ENCODE measurements at places on chromosomes 7 and 10.

- peak overlapping the region; percentile 65 for H3K27ac ChIP-seq
- H3K4me3 ChIP-seq: no peak overlapping the region
- no peaks in the 10 kb centered on the region for H3K36me3 ChIP-seq
- H3K4me1 ChIP-seq: peaks cover 9% of the 10 kb centered on the region
- H3K27me3 ChIP-seq: no peaks in the 10 kb centered on the region
- DNase-seq: no peak
These were observed 381.8 kb upstream of the FZD8 start for GRCh38 chr10:36023939-36024338.

DNA sequence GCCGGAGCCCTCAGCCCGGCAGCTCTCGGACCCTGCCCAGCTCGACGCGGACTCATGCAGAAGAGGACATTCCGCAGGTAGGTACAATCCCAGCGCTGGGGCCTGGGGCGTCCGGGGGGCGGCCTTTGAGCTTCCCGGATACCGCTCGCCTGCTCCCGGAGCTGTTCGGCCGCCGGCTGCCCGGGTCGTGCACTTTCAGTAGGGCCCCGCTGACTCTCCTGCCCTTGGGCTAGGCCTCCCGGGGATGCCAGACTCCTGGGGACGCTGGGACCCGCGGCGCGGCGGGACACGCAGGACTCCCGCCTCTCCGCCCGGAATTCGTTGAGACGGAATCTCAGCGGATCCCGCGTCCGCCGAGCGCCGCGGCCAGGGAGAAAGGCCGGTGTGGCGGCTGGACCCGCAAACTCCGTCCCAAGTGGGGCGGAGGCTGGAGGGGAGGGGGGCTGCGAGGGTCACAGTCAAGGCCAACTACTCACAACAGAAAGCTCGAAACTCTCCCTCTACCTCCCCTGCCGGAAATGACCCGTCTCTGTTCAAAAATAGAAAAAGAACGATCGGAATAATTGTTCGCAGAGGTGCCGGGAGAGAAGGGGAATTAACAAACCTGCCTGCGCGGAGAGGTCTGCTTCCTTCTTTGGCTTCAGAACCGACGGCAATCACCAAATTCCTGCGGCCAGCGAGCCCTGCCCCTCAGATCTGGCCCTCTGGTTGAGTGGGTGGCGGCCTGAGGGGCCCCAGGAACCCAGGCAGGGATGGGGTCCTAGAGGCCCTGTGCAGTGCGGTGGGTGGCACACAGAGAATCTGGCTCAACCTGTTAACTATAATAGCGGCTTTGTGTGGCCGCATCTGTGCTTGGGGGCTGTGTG, 9.2 kb downstream of the TLX1 start:
- H3K36me3 ChIP-seq: no peaks in the 10 kb centered on the region
- DNase-seq: no peak
- no peak overlapping the region for H3K4me3 ChIP-seq

GRCh38 chr10:13915710-13916109, 328.9 kb downstream of the PRPF18 start:
- no peak overlapping the region for H3K27ac ChIP-seq
- no peaks in the 10 kb centered on the region for H3K27me3 ChIP-seq
- H3K4me3 ChIP-seq: no peak overlapping the region
- peaks cover 52% of the 10 kb centered on the region for H3K4me1 ChIP-seq
- peaks cover 51% of the 10 kb centered on the region for H3K36me3 ChIP-seq
- DNase-seq: no peak

GRCh38 chr7:108614896-108615295, 45.2 kb downstream of the DNAJB9 start:
- no peaks in the 10 kb centered on the region for H3K36me3 ChIP-seq
- no peak for DNase-seq
- peaks cover 38% of the 10 kb centered on the region for H3K27me3 ChIP-seq

Measured in osteocyte (in vitro differentiated cells).